GM04504 (cell line): ENCODE measurements at places on chromosomes 6 and 20.

- no peak for DNase-seq
Observed at GRCh38 chr6:106272287-106272686, 53.3 kb downstream of the ATG5 start.

- no peak for DNase-seq
Observed at GRCh38 chr6:89079511-89080234, 878 bp upstream of the PNRC1 start.

- DNase-seq = no peak
Observed at GRCh38 chr6:137717074-137718073, 149.7 kb upstream of the TNFAIP3 start.

GRCh38 chr6:108133594-108134179 is 32.1 kb upstream of the NR2E1 start:
- peak; percentile 36 for DNase-seq

DNA sequence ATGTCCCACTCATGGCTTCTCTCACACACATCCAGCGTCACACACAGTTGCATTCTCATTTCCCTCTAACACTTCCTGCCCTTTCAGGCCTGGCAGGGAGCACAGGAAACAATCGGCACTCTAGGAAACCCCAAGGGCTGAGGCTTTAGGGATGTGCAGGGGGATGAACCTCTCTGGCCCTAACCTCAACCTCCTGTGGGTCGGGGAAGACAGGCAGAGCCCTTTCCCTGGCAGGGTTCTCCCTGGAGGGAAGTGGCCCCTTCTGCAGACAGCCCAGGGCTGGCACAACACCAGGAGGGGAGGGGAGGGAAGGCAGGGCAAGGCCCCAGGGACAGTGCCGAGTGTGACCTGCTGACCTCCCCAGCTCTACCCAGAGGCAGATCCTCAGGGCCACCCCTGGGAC is 2.7 kb downstream of the TEAD3 start:
- DNase-seq = no peak

DNA sequence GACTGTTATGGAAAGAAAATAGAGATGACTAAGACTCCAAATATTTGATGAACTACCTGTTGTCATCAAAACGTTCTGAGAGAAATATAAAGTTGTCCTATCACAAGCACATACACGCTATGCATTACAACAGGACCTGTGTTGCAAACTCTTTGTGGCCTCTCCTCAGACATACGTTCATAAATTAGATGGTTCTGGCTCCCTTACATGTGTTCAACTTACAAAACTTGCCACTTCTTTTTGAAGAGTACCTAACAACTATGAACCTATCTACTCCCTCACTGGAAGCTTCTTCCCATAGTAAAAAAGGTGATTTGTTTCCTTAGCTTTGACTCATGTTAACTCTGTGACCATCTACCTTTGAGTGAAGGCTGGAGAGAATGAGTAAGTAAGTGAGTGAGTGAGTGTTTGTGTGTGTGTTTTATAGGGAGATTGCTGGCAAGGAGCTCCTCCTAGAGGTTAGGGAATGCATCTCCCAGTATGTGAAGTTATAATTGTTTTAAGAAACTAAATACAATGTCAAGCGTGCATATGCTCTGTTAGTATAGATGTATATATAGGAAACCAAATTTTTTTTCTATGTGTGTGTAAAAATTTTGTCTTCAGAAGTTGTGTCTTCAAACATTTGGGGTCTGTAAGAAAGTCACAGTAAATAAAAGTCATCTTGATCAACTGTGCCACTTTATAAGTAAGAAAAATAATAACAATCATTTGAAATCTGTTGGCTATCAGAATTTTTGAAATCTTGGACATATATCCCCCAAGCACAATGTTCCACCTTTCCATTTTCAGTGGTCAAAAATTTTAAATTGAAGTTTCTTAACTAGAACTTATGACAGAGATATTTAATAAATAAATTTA is 1211.1 kb upstream of the GJE1 start:
- peak; percentile 69 for DNase-seq

DNA sequence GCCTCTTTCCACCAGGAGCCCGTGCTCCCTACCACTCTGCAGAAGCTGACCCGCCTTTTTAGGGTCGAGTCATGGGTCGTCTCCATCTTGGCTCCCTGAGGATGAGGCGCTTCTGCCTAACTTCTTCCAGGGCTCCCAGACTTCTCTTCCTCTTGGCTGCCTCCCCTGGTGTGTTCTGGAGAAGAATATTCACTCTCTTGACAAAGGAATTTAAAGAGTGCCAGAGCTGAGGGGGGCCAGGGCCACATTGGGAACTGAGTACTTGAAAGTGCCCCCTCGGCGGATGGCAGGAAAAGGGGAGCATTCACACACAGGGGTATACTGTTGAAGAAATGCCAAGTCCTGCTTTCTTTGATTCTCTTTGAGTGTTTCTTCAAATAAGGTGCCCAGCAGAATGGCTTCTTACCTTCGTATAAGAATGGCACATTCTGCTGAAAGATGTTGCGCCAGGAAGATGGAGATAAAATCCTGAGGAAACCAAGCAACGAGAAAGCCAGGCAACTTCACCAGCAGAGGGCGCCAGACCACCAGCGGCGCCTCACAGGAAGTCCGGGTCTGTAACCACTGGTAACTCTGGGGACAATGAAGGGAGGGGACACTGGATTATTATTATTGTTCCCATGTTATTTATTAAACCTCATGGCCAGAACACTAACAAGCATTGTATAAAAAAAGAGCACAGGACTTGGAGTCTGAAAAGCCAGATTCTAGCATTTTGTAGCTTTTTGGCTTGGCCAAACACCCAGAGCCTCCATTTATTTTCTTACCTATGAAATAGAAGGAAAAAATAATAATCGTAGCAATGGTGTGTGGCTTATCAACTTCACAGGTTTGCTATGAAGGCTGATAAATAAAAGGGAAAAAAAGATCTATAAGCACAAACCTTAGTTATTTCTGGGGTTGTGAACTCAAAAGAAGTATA is 176.7 kb downstream of the HACE1 start:
- DNase-seq = peak; percentile 27

DNA sequence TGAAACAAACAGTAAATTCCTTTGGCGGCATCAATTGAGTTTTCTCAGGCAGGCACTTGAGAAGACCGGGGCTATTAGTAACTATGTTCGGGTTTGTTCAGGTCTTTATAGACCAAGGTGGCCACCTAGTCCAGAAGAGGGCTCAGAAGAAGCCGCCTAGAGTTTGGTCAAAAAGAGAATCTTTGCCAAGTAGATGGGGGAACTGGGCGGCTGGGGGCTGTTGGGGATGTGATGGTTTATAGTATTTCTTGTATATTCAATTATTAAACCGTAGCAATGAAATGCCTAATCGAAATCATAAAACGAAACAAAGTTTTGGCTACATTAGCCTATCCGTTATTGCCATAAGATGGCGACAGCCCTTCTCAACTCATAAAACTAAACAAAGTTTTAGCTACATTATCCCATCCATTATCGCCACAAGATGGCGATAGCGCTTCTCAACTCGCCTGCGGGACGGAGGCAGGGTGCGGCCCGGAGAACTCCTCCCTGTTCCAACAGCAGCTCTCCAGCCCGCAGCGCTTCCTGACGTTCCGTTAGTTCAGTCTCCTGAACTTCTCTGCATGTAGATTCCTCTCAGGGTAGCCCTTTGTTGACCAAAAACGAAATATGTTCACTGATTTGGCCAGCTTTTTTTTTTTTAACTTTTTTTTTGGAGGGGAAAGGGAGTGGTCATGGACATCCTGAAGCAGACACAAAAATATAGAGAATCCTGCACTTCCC is 120.5 kb upstream of the PRSS16 start:
- DNase-seq = peak; percentile 81

- no peak for DNase-seq
Observed at GRCh38 chr6:72959821-72960220, 265.5 kb downstream of the KHDC1L start.

DNA sequence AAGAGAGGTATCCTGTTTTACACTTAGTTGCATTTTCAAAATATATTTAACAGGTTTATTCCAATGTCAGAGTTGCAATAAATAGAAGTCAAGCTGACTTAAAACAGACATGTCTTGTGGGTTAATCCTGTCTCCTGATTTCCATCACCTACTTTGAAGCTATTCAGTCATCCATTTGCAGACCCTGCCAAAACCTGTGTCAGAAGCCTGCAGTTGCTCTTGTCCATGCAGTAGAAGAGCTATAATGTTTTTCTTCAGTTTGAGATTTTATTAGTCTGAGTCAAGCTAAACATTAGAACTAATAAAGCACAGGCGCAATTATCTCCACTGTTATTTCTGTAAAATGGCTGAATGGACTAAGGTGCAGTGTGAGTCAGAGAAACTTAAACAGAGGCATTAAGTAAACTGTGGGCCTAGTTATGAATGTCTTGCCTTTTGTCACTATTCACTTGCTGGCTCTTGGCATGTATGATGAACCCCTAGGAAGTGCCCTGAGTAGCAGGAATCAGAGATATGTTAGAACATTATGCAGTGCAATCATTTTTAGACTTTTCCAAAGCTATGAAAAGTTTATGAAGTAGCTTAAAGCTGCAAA is 11.0 kb upstream of the HDGFL1 start:
- DNase-seq = no peak

- no peak for DNase-seq
Observed at GRCh38 chr6:119138906-119139541, 60.6 kb upstream of the FAM184A start.

DNA sequence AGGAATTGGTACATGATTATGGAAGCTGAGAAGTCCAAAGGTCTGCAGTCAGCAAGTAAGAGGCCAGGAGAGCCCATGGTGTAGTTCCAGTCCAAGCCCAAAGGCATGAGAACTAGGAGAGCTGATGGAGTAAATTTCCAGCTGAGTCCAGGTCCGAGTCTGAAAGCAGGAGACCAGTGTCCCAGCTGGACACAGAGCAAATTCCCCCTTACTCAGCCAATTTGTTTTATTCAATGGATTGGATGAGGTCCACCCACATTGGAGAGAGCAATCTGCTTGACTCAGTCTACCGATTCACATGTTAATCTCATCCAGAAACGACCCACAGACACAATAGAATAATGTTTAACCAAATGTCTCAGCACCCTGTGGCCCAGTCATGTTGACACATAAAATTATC is 14.9 kb downstream of the TMEM181 start:
- no peak for DNase-seq

DNA sequence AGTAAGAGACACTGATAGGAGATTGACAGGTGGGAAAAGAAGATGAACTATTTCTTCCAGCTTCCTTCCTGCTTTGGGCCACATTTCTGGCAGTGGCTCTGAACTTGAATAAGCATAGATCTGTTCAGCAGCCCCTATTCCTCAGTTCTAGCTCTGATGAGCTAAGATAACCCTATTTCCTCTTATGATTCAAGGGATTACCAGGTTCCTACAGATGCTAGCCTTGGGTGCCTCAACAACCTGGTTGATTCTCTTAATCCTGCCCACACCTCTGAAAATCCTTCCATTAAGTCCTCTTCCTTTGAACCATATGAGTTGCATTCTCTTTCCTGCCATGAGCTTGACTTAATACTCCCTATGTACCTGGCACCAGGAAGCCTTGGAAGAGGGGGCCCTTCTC is 49.8 kb upstream of the MOCS1 start:
- DNase-seq = no peak
